ENCODE measurements at places on chromosomes 2 and 18.

- DNase-seq, result no peak
Observed at GRCh38 chr2:226153553-226153952, 646.1 kb downstream of the IRS1 start.

DNA sequence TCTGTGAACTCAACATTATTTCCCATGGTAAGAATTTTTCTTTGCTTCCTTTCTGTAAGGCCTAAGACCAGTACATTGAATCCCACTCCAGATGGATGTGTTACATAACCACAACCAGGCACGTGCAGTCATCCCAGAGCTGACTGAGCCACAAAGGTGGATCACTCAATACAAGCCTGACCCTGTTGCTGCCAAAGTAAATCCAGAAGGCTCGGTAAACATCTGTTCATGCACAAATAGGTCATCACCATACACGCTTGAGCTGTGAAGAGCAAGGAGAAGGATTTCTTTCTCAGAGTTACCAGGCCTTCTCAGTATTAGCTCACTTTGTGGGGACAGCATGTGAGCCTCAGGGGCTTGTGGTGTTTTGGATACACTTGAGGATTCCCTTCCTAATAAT is 791.4 kb upstream of the FANCL start:
- peak; percentile 14 for DNase-seq

DNA sequence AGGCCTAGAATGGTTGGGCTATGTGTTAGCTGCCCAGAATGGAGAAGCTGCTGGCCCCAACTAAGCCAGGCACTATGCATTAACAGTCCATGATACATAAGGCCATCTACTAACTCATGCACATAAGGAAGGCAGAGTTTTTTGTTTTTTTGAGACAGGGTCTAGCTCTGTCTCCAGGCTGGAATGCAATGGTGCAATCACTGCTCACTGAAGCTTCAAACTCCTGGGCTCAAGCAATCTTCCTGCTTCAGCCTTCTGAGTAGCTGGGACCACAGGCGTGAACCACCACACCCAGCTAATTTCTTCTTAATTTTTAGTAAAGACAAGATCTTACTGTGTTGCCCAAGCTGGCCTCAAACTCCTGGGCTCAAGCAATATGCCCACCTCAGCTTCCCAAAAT is 37.6 kb downstream of the GPR45 start:
- no peak for DNase-seq

DNA sequence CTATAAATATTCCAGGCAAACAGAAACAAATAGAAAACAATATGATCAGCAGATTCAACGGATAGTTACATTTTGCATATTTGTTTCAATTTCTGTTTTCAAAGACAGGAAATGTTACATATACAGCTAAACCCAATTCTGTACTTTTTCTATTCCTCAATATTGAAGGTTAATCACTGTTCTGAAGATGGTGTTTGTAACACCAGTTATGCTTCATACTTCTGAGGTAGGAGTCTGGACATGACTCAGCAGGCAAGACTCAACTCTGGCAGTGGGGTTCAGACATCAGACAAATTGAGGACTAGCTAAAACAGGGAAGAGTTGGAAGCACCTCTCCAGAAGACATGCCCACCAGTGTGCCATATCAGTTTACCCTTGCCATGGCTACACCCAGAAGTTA is 16.6 kb downstream of the SERPINB13 start:
- no peak for DNase-seq

DNA sequence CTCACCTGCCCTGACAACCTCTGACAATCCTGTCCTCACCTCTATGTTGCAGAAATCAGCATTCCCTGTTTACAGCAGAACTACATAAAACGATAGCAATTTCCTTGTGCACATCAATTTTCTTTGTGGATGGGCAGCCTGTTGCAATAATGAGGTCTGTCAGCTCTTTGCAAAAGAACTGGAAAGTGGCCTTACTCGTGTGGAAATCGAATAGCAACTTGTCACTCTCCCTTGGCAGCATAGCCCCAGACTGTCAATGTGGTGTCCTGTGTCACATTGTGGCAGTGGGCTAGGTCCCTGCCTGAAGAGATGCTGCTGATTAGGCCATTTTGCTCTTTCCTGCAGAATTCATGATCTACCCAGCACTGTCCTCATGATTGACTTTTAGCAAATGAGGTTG is 531.9 kb downstream of the CCDC85A start:
- no peak for DNase-seq

GRCh38 chr2:177972782-177973181 is 99.8 kb downstream of the PDE11A start:
- no peak for DNase-seq

DNA sequence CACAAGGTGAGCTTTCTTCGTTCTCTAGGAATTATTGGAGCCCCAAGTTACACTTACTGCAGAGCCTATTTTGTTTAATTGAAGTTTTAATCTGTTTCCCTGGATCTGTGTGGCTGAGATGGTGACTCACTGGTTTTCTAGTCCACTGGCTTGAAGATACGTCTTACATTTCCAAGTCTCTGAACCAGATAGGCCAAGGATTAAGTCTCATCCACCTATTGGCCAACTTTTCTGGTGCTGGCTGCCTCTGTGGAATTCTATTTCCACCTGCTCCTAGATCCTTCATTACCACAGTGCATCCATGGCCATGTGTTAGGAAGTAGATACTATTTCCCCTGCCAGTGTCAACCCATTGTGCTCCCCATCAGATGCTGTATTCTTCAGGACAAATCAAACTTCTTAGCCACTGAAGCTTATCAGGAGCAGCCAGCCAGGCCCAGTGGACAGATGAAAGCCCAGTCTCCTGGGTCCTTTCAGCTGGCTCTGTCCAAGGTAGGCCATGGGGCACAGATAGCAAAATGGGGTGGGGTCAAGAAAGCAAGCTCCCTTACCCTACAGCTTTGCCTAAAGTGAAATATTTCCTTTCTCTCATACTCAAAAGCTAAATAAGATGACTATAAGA is 198.8 kb upstream of the TCF4 start:
- no peak for DNase-seq

DNA sequence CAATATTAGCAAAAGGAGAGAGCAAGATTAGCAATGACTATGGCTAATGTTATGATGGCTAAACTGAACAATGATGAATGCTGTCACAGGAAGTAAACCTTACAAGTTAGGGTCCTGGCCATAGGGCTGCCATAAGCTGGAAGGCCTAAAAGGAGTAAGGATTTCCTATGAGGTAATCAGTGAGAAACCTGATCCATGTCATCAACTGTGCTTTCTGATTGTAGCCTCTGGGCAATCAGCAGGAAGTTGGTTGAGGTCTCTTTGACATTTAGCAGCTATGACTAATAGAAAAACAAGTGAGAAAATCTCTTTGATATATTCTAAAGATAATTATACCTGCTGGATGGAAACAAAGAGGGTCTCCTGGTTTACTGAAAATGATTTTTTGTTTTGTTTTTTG is 193.0 kb downstream of the RAB3GAP1 start:
- no peak for DNase-seq

- no peak for DNase-seq
Observed at GRCh38 chr2:158788951-158789350, 6.2 kb upstream of the DAPL1 start.

Measured in NCI-H446 (cell line).